Activated naive CD4-positive, alpha-beta T cell treated with anti-CD3 and anti-CD28 coated beads for 36 hours (primary cell): ENCODE measurements at places on chromosomes 12 and 14. TPM values are rescaled to one million over a fixed set of nuclear protein-coding genes. Genes with fewer than 3 reads are reported as not detected.

The SIX1 gene
- not detected for total RNA-seq

The LBHD2 gene
- not detected for total RNA-seq

The TMPRSS12 gene
- total RNA-seq, result not detected

The TMEM52B gene
- not detected for total RNA-seq

The LUM gene
- total RNA-seq, result not detected

The OR6C76 gene
- not detected for total RNA-seq

The CFAP73 gene
- total RNA-seq, result 1.3 TPM

The DNAH10 gene
- total RNA-seq, result 0.05 TPM

The MYBPC1 gene
- total RNA-seq, result not detected

The TESPA1 gene
- 43.9 TPM for total RNA-seq

The TAMALIN gene
- total RNA-seq, result 14.7 TPM

The GLIPR1L1 gene
- not detected for total RNA-seq

The ABCC9 gene
- not detected for total RNA-seq

The COX8C gene
- total RNA-seq, result 0.43 TPM

GRCh38 chr12:91213-91612, 24.6 kb downstream of the IQSEC3 start:
- DNase-seq, result no peak
- H3K4me3 ChIP-seq, result no peak overlapping the region
- H3K27me3 ChIP-seq, result peaks cover 6% of the 10 kb centered on the region
- no peaks in the 10 kb centered on the region for H3K36me3 ChIP-seq
- H3K27ac ChIP-seq, result no peak overlapping the region

GRCh38 chr12:107057071-107057834, 36.1 kb downstream of the CRY1 start:
- H3K4me1 ChIP-seq, result peaks cover 5% of the 10 kb centered on the region
- H3K4me3 ChIP-seq, result no peak overlapping the region
- peaks cover 9% of the 10 kb centered on the region for H3K36me3 ChIP-seq
- no peaks in the 10 kb centered on the region for H3K27me3 ChIP-seq
- no peak overlapping the region for H3K27ac ChIP-seq

- peaks cover 6% of the 10 kb centered on the region for H3K4me1 ChIP-seq
- peaks cover 33% of the 10 kb centered on the region for H3K27me3 ChIP-seq
- no peaks in the 10 kb centered on the region for H3K36me3 ChIP-seq
Measured at GRCh38 chr14:76413106-76413961, 37.4 kb downstream of the ESRRB start.

GRCh38 chr14:47919997-47920396, 244.6 kb upstream of the MDGA2 start:
- peaks cover 3% of the 10 kb centered on the region for H3K4me1 ChIP-seq
- no peak overlapping the region for H3K27ac ChIP-seq
- no peak overlapping the region for H3K4me3 ChIP-seq
- no peaks in the 10 kb centered on the region for H3K27me3 ChIP-seq
- no peaks in the 10 kb centered on the region for H3K36me3 ChIP-seq

DNA sequence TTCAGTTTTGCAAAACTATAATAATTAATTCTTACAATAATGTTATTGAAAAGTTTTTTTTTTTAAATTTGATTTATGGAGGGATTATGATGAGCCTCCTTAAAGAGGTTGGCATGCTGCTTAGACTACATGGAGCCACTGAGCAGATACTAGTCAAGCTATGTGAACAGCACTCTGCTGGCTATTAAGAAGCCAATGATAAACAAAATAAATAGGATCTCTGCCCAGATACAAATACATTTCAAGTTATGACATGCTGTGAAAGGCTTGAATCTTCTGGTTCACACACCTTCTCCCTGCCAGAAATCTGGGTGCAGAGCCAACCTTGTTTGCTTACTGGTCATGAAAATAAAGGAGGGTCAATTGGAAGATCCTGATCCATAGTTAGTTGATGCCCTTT, 107.4 kb upstream of the NAV3 start:
- no peak overlapping the region for H3K4me3 ChIP-seq
- no peaks in the 10 kb centered on the region for H3K4me1 ChIP-seq
- H3K27me3 ChIP-seq, result no peaks in the 10 kb centered on the region
- H3K36me3 ChIP-seq, result no peaks in the 10 kb centered on the region
- DNase-seq, result no peak

GRCh38 chr12:76764856-76765255, 941 bp downstream of the ZDHHC17 start:
- no peaks in the 10 kb centered on the region for H3K27me3 ChIP-seq
- H3K4me1 ChIP-seq, result peaks cover 38% of the 10 kb centered on the region
- peak overlapping the region; percentile 98 for H3K4me3 ChIP-seq
- DNase-seq, result no peak
- H3K27ac ChIP-seq, result peak overlapping the region; percentile 91

DNA sequence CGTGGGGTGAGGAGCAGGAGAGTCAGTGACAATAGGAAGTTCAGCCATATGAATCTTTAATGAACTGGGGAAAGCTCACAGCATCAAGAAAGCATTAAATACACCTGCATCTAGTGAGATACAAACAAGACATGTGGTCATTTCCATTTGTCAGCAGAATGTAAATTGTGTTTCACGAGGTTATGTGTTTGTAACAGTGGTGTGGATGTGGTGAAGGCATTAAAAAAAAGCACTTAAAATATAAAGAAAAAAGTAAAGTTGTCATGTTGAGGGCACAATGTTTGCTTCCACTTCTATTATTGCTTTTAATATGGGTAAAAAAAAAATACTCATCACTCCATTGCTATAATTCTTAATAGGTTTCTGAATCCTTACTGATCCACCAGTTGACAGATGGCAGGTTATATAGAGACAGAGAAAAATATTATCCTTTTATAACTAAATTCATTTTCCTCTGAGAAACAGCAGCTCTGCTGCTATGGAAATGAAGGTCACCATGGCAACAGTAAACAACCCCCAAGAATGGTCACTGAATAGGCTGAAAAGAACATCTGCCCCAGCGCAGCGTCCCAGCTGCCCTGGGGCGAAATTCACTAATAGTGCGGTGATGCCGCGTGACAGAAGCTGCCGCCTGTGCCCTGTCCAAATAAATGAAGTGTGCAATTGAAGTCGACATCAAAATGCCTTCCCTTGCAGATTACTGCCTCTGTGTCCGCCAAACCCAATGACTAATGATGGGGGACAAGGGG, 226.1 kb downstream of the FOXN3 start:
- no peaks in the 10 kb centered on the region for H3K27me3 ChIP-seq
- no peak for DNase-seq
- peaks cover 5% of the 10 kb centered on the region for H3K36me3 ChIP-seq
- no peak overlapping the region for H3K27ac ChIP-seq

GRCh38 chr12:124533456-124533855, 34.0 kb downstream of the NCOR2 start:
- no peak for DNase-seq
- no peaks in the 10 kb centered on the region for H3K27me3 ChIP-seq
- no peak overlapping the region for H3K4me3 ChIP-seq
- peaks cover 11% of the 10 kb centered on the region for H3K4me1 ChIP-seq
- H3K36me3 ChIP-seq, result peaks cover 6% of the 10 kb centered on the region

DNA sequence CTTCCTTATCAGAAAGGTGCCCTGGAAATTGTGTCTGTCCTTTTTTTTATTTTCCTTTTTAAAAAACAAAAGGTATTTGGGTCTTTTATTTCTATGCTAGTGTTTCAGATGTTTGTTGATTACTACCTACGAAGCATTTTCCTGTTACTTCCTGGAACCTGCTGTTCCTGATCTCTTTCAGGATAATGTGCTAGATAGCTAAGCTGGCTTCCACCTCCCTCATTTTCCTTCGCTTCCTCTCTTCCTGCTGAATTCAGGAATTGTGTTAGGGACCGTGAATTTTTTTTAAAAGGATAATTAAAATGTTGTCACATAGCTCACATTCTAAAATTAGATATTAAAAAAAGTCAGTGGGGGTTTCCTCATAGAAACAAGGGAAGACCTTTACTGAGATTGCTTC, 27.7 kb downstream of the TMTC2 start:
- H3K27me3 ChIP-seq, result no peaks in the 10 kb centered on the region
- H3K4me1 ChIP-seq, result no peaks in the 10 kb centered on the region
- H3K27ac ChIP-seq, result no peak overlapping the region
- H3K36me3 ChIP-seq, result no peaks in the 10 kb centered on the region
- no peak for DNase-seq
- H3K4me3 ChIP-seq, result no peak overlapping the region

GRCh38 chr12:49806321-49806813, 21.8 kb downstream of the NCKAP5L start:
- no peak overlapping the region for H3K4me3 ChIP-seq
- H3K36me3 ChIP-seq, result no peaks in the 10 kb centered on the region
- no peak overlapping the region for H3K27ac ChIP-seq
- H3K27me3 ChIP-seq, result no peaks in the 10 kb centered on the region
- H3K4me1 ChIP-seq, result no peaks in the 10 kb centered on the region

DNA sequence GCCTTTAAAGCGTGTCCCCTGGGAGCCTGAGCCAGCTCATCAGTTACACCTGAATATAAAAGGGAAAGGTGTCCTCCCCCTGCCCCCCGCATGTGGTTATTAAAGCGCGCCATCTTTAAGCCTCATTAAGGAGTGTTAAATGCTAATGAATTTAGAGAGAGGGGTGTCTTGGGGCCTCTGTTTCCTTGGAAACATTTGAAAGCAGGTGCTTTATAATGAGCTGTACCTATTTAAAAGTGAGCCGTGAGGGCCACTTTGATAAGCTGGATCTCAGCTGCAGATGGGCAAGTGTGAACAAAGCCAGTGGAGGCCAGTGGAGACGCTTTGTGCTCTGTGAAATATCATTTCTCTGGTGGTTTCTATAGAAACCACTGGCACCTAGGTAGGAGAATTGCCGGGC, 84.0 kb downstream of the BEGAIN start:
- H3K27ac ChIP-seq, result no peak overlapping the region
- DNase-seq, result no peak
- H3K27me3 ChIP-seq, result no peaks in the 10 kb centered on the region
- peaks cover 5% of the 10 kb centered on the region for H3K36me3 ChIP-seq

GRCh38 chr14:100678469-100678828, 48.2 kb upstream of the DLK1 start:
- no peak overlapping the region for H3K27ac ChIP-seq
- no peaks in the 10 kb centered on the region for H3K36me3 ChIP-seq
